Epithelial cell of esophagus (primary cell): ENCODE measurements at places on chromosomes 12 and 14.
A peak's percentile ranks its signal among the peaks of the same experiment; 100 is the strongest.

DNA sequence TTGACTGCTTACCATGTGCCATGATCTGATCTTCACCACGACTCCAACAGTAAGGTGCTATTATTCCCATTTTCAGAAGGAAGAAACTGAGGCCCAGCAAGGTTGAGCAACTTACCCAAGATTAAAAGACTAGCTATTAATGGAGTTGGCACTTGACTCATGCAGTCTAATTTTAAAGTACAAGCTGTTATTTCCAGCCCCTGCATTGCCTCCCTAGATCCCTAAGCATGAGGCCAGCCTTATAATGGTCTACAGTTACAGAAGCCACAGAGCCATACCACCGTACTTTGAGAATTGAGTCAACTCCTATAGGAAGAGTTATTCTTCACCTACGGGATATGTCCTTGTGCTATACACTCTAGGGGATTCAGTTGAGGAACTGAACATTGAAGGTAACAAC is 66.7 kb upstream of the RBM19 start:
- no peak for DNase-seq

DNA sequence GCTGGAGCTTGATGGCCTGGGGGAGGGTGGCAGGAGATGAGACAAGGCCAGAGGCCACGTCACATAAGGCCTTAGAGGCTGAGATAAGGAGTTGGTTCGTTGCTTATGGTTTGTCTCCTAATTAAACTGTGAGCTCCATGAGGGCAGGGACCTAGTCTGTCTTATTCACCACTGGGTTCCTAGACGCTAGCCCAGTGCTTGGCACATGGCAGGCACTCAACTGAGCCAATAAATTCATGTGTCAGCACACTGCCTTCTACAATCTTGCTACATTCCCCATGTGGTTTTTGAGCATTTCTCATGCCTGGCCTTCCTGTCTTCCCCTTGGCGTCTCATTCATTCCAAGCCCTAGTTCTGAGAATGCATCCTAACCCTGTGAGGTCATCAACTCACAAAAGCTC is 92.5 kb upstream of the MED13L start:
- no peak for DNase-seq

GRCh38 chr12:84636801-84637290 is 275.8 kb downstream of the SLC6A15 start:
- no peak for DNase-seq

GRCh38 chr12:45216230-45216982 is 511 bp downstream of the ANO6 start:
- peak; percentile 59 for DNase-seq

DNA sequence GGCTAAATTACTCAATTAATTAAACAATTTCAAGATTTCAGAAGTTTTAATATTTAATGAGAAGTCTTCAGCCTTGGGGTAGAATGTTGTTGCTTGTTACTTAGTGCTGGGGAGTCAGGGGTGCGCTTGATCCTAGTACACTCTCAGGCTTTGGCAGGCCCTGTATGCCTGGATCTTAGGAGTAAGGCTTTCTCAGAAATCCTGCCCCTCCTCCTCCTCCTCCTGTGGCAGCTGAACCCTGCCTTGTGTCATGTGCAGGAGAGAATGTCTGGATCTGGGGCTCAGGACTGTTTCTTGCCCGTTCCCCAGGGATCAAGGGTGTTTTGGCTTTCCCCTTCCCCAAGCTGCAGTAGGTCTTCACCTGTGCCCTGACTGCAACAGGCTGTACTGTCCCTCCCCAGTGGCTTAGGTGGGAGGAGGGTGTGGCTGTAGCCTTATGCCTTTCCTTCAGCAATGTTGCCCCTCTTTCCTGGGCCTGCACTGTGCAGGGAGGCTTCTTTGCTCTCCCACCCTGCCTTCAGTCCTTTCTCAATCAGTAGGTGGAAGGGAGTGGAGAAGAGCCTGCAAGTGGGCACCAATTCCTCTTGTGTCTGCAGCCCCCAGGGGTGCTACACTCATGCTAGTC is 108.2 kb downstream of the SLC38A6 start:
- no peak for DNase-seq

GRCh38 chr12:68403711-68404110 is 71.5 kb upstream of the MDM1 start:
- no peak for DNase-seq

DNA sequence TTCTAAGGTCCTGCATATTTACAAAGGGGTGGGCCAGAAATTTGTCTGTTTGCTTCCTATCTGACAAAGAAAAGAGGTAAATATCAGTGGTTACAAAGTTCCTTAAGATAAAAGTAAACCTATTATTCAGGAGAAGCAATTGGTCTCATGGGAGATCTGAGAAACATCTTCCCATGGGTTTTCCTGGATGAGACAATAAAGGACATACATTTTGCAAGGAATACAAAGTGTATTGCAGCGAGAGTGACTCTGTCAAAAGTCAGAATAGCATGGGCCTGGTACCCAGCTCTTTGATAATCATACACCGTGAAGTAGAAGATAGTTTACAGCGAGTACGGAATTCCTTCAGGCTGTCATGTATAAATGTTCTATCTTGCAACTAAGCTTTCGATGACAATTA is 14.2 kb downstream of the LRRK2 start:
- no peak for DNase-seq

- DNase-seq, result peak; percentile 77
Observed at GRCh38 chr12:4663971-4664505, 15.1 kb downstream of the NDUFA9 start.

GRCh38 chr14:92563359-92563758 is 49.8 kb downstream of the RIN3 start:
- DNase-seq, result peak; percentile 81
